ENCODE measurements at places on chromosomes 5 and 9.

DNA sequence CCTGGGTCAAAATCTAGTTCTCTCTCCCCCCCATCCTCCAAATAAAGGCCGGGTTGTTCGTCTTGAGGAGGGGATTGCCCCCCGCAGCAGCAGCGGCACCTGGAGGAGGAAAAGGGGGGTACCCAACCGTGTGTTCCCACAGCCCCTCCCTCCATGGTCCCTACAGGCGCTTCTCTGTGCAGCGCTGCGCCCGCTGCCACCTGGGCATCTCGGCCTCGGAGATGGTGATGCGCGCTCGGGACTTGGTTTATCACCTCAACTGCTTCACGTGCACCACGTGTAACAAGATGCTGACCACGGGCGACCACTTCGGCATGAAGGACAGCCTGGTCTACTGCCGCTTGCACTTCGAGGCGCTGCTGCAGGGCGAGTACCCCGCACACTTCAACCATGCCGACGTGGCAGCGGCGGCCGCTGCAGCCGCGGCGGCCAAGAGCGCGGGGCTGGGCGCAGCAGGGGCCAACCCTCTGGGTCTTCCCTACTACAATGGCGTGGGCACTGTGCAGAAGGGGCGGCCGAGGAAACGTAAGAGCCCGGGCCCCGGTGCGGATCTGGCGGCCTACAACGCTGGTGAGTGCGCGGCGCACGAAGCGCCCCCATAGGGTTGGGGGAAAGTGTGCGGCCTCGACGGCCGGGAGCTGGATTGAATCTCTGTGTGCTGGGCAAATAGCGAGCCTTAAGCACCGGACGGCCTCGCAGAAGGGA, 3.5 kb downstream of the LHX2 start:
- DNase-seq = no peak

DNA sequence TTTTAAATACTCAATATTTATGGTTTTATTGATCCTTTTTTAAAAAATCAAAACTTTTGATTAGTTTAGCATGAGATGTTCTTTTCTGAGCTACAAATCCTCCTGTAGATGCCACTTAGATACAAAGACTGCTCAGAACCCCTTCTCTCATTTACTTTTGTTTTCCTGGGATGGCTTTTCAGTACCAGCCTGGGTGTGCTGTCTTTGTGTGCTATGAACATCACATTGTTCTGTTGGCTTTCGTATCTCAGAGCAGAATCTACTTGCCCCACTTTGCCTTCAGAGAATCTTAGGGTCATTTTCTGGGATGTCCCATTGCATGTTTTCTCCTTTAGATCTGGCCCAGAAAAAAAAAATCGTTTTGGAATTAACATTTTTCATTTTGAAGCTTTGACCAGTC, 85.9 kb downstream of the RASGRF2 start:
- DNase-seq = no peak

GRCh38 chr5:132785864-132786263, 8.8 kb upstream of the SEPTIN8 start:
- DNase-seq = no peak

GRCh38 chr5:53368516-53368915, 111.9 kb upstream of the FST start:
- no peak for DNase-seq

DNA sequence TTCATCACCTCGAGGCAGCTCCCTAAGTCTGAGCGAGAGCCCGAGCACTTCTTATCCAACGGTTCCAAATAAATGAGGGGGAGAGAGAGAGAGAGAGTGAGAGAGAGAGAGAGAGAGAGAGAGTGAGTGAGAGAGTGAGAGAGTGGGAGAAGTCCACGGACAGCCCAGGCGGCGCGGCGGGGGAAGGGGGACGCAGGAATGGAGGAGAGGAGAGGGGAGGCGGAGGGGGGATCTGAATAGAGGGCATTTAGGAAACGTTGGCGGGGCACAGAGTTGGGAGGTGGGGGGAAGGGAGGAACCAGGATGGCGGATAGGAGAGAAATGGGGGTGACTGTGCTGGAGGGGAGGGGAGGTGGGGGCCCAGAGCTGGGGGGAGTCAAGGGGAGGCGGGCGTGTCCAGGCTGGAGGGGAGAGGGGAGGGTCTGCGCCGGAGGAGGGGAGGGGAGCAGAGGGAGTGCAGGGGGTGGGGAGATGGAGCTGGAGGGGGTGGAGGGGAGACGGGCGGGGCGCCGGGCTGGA, 398 bp upstream of the BASP1 start:
- no peak for DNase-seq

GRCh38 chr5:71880536-71880935, 161.5 kb downstream of the CARTPT start:
- DNase-seq = no peak

Measured in smooth muscle cell of the brain vasculature (primary cell).